ENCODE measurements at places on chromosomes 7 and 10.
A peak's percentile ranks its signal among the peaks of the same experiment; 100 is the strongest.

DNA sequence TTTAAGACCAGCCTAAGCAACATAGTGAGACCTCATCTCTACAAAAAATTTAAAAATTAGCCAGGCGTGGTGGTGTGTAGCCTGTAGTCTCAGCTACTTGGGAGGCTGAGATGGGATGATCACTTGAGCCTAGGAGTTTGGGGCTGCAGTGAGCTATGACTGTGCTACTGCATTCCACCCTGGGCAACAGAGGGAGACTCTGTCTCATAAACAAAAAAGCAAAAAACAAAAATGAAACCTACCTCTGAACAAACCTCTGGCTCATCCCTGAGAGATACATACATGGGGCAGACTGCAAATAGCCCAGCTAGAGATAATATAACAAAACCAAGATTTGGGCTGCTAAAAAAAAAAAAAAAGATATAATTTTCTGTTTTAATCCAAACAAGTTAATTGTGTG, 19.5 kb downstream of the C10orf67 start:
- DNase-seq = no peak

DNA sequence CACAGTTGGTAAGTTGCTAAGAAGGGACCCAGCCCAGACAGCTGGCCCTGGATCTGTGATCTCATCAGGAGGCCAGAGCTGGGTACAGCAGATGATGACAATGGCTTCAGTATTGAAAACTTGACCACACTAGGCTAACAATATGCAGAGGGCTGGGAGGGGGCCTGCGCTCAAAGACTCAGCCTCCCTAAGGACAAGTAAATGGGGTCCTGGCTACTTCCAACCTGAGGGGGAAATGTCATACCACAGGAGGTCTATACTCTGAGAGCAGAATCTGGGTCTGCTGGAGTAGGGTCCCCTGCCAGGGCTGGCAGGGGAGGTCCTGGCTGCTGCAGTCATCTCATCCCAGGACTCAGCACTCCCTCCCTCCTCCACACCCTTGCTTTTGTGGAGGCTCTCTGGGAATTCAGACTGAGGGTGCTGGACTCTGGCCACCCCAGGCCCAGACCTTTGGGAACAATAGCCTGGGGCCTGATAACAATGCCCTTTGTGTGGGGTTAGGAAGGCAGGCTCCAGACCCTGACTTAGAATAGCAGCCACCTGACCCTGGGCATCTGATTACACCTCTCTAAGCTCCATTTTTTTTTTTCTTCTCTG, 1.4 kb downstream of the FXYD4 start:
- no peak for DNase-seq

DNA sequence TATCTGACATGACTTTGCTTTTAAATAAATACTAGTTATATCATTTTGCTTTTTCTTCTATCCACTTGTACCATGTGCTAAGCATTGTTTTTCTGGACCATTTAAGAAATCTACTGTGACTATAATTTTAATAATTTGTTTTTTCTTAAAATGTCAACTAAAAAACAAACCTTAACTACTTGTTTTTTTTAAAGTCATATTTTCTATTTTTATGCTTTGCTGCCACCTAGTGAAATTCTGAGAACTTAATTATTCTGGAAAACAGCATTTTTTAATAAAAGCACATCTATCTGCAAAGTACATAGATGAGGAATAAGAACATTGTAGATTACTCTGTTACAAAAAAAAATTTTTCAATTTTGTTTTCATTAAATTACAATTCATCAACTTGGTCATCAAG, 47.4 kb downstream of the ORC5 start:
- DNase-seq = no peak

GRCh38 chr7:67619175-67619574, 622.5 kb downstream of the TYW1 start:
- peak; percentile 14 for DNase-seq

DNA sequence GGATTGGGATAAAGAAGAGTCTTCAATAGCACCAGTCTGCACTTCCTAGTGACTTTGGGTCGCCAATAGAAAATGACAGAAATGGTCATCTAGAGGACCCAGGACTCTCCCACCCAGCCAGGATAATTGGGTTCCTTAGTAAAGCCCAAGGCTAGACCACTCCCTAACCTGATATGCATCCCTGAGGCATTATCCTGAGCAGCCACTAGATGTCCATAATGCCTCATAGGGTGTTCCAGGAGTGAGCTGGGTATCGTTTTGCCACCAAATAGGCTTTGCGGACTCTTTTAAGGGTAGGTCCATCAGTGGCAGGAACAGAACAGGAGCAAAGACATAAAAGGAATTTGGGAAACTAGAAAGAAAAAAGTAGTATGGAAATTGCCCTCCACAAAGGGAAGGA, 4.5 kb upstream of the LRRC4 start:
- DNase-seq = no peak

- DNase-seq = no peak
These were observed 96.3 kb downstream of the ALOX5 start for GRCh38 chr10:45470098-45471012.

GRCh38 chr10:97574374-97575126, 2.0 kb downstream of the ANKRD2 start:
- DNase-seq = no peak

- peak; percentile 52 for DNase-seq
These were observed 91.7 kb upstream of the ZMIZ1 start for GRCh38 chr10:78976825-78977755.

DNA sequence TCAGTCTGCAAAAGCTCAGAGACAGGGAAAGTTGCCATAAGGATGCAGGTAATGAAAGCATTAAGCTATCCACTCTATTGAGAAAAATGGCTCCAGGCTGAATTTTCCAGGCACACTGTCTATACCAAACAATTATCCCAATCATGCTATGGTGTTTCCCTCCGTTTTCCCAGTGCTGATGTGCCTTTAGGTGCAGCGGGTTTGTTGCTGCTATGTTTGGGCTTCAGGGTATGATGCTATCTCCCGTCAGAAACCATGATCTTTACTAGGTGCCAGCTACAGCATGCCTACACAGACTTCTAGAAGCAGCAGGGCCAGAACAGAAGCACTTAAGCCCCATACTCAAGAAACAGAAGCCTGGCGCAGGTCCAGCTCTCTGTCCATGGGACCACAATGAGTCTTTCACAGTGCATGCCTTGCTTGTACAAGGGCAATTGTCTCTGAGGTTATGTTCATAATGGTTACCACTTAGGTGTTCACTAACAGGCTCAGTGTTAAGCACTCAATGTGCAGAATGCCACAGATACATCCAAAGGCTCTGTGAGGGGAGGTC, 19.4 kb downstream of the STEAP1B start:
- DNase-seq = no peak

DNA sequence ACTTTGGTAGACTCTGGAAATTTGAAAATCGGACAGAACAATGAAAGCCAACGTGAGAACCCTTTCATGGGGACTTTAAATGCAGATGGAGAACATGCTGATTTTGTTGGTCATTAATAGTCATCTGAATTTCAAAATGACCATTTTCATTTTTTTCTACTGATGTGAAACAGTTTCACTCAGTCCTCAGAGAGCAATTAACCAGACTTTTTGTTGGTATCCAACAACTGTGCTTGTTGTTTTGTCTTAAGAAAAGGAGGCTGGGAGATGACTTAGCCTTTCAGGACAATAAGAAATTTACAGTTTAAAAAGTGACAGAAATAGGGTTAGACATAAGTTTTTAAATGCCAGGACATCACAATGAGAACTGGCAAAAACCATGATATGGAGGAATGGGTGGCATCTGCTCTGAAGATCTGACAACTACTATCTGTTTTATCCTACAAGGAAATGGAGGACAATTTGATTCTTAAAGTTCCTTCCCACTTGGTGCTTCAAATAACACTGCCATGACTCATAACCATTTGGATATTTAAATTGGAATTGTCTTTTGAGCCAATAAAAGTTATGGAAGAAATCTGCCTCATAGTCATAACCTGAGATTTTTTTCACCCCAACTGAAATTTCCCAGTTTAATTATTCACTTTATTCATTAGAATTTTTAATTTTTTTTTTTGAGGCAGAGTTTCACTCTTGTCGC, 87.2 kb upstream of the HPS1 start:
- DNase-seq = no peak

- DNase-seq = no peak
These were observed 78.6 kb downstream of the FAM53B start for GRCh38 chr10:124665558-124665957.

DNA sequence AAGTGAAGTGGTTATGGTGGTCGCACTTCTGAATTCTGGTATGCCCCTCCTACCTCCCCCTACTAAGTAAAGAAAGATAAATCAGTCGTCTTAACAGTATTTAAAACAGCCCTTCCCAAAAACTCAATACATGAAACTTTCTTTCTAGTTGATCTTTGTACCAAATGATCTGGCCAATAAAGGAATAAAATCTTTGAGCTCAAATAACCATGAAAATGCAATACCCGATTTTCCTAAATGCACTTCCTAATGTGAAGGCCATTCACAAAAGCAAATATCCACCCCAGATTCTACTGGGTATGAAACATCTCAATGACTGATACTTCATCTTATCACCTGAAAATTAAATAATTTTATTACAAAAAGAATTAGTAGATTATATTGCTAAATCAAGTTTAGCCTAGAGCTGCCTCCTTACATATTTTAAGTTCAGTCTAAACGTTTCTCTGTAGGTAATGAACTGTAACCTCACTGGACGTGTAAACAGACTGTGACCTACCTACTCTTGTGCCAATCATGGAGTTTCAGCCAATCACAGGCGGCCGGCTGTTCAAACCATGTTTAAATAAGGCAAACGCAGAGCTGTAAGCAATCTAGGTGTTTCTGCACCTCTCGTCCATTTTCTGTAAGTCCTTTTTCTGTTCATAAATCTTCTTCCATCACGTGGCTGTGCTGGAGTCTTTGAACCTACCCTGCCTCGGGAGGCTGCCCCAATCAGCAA, 146.9 kb upstream of the AKR1E2 start:
- no peak for DNase-seq

DNA sequence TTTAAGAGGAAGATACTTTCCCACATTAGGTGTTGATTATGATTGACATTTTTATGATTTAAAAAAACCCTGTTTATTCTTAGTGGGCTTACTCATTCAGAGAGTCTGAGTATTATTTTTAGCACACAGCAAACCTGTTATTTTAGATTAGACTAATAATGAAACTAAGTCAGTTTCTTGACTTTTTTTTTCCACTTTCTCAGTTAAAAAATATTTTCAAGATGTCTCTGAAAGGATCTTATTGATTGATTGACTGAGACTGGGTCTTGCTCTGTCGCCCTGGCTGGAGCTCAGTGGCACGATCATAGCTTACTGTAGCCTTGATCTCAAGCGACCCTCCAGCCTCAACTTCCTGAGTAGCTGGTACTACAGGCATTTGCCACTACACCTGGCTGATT, 20.4 kb upstream of the INPP5F start:
- DNase-seq = no peak

DNA sequence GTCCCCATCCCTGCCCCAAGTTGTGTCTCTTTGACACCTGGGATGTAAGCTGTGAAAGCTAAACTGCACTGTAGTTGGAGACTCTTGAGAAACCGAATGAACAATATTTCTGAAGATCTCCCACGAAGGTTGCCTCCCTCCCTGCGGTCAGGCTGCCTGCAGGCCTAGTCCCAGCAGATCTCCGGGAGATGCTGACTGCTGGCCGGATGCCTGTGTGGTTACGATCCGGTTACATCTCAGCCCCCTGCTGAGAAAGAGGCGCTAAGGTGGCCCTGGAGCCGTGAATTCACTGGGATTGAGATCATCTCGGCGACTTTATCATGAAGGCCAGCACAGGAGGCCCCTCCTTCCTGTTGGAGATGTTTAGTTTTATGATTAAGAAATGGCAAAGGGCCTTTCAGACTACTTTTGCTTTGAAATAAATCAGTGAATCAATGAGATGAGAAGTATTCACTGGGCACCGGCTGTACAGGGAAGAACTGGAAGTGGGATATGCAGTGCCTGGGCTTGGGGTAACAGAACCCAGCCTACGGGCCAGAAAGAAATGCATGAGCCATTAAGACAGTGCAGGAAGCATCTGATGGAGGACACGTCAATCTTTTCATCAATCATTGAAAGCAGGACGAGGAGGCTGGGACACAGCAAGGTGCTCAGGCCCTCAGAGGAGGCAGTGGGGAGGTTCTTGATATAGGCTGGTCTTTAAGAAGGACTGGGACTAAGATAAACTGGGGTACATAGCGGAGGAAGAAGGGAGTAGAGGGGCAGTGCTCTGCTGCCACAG, 177.6 kb downstream of the PRKAG2 start:
- DNase-seq = peak; percentile 64

DNA sequence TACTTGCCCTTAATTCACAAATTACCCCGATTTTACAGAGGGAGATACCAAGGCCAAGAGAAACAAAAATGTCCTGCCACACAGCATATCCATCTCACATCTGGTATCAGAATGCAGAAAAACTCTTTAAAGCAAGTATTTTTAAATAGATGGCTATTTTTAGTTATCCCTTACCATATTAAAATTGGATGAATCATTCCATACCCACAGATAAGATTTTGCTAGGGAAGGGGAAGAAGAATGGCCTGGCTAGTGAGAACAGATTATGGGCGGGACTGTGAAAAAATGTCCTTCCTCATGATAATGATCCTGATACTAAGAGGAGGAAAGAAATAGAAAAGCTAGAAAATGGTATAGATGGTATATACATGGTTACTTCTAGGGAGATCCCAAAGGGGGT, 80.6 kb upstream of the GATAD1 start:
- no peak for DNase-seq

DNA sequence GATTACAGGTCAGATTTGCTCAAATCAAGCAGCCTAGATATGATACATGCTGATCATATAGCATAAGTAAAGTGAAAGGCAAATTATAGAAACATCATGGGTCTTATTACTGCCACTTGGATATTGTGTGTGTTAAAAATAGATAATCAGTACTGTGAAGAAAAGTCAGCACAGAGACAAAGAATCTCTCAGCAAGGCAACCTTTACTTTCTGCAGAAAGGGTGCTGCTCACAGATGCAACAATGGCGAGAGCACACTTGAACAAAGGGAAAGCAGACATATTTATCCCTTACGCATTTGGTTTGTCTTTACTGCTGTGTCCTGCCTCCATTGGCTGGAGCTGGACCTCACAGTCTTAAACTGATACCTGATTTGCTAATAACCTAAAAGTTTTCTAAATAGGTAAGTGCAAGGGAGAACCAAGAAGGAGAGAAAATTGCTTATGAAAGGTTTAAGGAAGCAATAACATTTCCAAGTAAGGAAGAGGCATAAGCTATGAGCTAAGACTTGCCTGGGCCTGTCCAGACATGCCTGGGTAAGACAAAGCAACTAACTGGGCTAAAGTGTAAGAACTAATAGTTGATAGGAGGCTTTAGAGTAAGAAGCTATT, 1310.8 kb upstream of the LRRTM3 start:
- DNase-seq = no peak

DNA sequence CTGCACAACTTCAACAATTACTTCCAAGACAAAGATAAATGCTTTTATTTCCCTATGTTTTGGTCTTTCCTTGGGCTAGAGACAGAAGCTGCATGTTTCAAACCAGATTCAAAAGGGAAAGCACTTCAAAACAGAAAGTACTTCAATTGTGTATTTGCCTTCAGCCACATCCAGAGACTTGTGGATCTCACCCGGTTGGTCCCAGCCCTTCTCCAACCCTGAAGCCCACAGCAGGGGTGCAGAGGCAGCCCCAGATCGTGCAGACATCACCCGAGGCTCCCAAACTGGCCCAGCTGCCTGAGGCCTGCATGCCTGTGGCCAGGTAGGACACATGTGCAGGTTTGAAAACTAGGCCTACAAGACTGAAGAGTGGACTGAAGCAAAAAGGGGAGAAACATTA, 80.8 kb downstream of the ALOX5 start:
- no peak for DNase-seq

Data from ovary (tissue), 10 donors.